ENCODE measurements at places on chromosomes 2 and 18.

DNA sequence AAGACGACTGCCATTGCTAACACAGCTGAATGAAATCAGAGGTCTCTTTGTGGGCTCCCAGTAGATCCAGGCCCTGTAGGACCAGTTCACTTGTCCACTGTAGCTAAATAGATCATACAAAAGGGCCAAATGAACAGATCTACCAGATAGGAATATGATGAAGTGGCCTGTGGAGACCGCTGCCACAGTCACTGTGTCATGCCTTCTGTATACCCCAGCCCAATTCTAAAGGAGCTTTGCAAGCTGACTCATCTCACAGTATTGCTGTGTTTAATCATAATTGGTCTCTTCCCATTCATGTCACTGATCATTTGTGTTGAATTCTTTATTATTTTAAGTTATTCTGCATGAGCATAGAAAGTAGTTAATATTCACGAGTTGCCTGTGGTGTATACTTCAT is 125.8 kb downstream of the MTCL1 start:
- DNase-seq: no peak

DNA sequence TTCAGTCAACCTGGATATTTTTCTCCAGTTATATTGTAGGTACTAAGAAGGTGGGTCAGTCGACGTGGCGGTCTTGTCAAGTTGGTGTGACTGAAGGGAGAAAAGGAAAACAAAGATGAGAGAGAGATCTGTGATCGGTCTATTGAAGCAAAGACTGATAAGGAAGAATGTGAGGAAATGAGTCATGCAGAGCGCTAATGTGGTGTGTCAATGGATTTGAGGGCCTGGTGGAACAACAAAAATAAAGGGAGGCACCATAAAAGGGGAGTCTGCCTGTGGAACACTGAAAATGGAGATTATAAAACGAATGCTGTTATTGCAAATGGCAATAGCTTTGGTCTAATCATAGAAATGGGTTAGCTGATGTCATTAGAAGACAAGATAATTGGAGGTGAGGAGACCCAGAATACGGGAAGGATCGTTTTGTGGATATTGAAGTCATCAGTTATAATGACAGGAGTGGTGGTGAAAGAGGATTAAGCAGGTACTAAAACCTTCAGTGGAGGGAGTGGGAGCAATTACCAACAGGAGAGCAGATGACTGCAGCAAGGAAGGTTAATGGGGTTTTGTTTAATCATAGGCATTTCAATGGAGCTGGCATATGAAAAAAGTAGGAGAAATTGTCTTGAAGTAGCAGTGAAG is 599.1 kb upstream of the FSHR start:
- DNase-seq: no peak

DNA sequence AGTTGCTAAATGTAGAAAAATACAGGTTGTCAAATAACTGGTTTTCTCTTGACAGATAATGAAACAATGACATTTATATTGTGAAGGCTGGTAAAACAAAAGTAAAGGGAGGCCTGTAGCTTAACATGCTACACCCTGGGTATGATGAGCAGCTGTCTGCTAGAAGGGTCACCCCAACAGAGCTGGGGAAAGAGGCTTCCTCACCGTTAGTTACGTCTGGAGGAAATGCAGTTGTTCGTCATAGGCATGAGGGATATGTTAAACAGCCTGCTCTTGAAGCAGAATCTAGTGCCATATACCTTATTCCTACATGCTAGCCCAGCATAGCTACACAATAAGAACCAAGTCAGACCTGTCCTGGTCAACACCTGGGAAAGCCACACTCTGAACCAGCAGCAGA is 49.9 kb downstream of the LPIN2 start:
- peak; percentile 46 for DNase-seq

DNA sequence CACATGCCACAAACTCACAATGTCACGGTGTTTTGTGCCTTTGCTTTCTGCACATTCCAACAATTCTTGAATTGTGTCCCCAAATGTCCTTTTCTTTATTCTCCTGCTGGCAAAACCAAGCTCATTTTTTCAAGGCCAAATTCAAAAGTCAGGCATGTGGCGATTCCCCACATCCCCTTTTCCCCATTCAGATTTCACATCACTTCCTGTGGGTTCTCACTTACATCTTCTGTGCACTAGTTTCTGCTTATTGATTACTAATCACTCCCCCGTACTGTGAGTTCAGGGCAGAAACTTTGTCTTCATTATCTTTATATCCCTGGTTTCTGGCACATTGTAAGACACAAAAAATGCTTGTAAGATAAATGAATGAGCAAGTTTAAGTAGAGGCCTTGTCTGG is 69.2 kb downstream of the AP1S3 start:
- no peak for DNase-seq

GRCh38 chr2:236307641-236308040 is 43.4 kb upstream of the ASB18 start:
- DNase-seq: no peak

GRCh38 chr2:186554850-186555671 is 34.8 kb upstream of the ITGAV start:
- DNase-seq: no peak

DNA sequence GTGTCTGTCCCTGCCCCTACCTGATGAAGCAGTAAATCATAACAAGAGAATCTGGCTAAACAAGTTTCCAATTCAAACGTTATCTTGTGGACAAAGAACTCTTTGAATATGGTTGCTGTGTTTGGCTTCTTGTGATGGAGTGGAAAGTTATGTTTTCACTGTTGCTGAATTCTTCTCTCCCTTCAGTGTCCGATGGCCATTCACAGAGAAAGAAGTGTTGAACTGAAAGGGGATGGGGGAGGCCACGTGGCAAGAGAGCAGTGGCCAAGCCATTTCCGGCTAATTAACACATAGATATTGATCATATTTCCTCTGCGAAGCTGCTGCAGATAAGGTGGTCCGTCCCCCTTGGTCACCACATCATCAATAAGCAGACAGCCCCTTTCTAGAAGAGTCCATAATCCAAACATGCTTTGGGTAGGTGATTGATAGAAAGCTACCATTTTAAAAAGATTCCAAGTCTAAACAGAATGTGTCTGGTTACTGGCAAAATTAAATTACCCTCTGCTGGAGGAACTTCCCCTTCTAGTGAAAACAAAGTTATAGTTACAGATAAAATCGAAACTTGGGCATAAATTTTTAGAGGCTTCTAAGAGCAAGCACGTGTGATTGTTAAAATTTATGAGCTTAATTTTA is 36.9 kb upstream of the FZD7 start:
- DNase-seq: no peak

DNA sequence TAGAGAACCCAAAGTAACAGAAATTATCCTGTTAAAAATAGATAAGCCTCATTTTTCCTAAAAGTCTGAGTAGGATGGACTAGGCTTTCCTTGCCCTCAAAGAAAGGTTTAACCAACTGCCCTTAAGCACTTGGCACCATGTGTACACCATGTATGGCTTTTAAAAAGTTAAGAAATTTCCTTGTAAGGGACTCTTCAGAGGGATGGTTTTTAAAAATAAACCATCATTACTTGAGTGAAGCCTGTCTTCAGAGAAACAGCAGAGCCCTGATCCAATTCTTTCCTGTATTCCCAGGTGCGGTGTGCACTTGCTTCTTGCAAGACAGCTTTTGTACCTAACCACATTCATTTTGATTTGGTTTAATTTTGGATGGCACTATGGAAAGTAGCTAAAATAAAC is 1.1 kb upstream of the NEMP2 start:
- no peak for DNase-seq

DNA sequence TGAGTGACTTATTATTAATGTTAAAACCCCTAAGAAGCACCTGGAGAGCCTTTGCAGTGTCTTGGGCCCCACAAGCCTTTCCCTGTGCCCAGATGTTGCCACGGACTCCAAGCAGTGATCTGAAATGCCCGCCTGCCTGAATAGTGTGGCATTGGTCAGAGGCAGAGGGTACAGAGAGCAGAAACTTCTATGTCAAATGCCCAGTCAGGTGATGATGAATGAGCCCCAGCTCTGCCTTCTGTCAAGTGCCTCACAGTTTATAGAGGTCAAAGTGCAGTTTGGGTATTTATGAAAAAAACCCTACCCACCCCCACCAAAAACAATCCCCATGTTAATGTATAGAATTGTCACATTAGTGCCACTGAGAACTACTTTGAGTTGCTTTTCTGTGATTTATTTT is 170.0 kb upstream of the SIX3 start:
- no peak for DNase-seq

GRCh38 chr18:25102662-25103061 is 249.3 kb downstream of the ZNF521 start:
- no peak for DNase-seq

GRCh38 chr2:62217421-62217820 is 21.5 kb downstream of the B3GNT2 start:
- DNase-seq: no peak

DNA sequence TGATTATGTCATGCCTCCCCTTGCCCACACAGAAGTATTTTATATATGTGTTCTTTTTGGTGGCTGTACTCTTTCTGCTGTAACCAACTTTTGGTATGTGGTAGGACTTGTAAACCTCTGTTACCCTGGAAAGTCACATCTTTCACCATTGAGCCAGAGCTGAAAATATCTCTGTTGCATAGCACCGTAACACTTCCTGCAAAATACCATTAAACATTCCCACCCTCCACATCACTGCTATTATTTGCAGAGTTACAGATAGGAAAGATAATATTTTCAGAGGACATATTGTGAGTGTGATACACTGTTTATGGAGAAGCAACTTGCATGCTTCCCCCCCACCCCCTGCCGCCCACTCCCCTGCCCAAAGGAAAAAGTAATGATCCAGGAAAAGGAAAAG is 44.8 kb downstream of the CAB39 start:
- no peak for DNase-seq

DNA sequence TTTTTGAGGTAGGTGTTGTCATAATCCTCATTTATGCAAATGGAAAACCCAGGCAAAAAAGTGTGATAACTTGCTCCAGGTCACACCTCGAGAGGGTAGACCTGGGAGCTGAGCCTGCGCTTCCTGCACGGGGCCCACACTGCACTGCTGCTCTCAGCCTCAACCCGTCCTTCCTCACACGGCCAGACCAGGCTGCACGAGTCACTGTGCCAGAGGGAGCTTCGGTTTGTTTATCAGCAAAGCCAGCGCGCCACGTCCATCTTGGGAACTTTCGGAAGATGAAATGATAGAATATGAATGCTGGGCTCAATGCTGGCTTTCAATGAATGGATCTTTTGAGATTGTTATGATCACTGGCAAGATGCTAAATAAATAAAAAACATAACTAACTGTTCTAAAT is 14.4 kb downstream of the COPS9 start:
- no peak for DNase-seq

DNA sequence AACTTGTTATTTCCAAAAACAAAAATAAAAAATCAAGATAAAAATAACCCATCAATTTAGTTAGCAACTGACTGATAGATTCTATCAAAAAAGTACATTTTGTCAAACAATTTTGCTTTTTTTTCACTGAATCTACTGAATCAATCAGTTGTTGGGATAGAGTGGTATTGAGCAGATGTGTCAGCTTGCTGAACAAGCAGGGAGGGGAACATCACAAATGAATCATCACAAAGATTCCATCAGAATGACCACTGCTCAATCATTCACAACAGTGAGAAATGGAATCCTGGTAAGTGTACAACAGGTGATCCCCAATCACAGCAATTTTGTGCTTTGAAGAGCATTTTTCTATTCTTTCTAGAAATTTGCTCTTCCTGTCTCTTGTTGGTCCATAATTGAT is 12.3 kb upstream of the SLC14A2 start:
- no peak for DNase-seq

DNA sequence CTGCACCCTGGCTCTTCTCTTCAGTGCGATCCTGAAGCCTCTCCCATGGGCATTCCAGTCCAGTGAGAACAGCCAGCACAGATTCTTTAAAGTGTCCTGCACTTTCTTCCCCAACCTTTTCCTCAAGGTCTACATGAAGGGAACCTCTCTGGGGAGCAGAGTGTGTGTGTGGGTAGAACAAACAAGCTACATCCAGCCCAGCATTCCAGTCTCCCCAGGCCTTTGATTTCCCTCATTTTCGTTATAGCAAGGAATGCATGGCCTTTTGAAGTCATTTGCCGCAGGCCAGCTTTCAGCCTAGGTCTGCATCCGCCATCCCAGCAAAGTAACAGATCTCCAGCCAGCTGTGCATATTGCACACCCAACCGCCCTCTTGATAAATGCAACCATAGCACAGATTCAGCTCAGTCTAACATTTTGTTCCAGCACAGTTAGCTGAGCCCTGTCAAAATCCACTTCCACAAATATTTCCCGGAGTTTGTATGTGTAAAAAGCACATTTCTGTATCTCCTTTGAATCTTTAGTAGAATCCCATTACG is 44.6 kb downstream of the CD8B2 start:
- no peak for DNase-seq

- no peak for DNase-seq
Observed at GRCh38 chr2:106343274-106343673, 124.9 kb downstream of the RGPD3 start.

DNA sequence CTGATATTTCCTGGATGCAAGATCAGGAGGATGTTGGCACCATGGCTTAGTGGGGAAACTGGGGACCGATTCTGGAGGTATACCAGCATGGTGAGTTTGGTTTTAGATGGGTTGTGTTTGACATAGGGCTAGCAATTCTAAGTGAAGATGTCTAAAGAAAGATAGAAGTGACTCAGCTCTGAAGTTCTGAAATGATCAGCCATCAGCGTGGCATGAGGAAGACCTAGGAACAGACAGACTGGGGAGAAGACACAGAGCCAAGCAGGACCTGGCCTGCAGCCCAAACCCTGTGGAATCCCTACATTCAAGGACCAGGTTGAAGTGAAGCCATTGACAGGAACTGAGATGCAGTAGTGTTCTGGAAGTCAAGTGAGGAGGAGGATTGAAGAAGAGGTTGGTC is 39.8 kb downstream of the HRH4 start:
- no peak for DNase-seq

- DNase-seq: no peak
Observed at GRCh38 chr2:102358496-102358895, 2.9 kb downstream of the IL18R1 start.

DNA sequence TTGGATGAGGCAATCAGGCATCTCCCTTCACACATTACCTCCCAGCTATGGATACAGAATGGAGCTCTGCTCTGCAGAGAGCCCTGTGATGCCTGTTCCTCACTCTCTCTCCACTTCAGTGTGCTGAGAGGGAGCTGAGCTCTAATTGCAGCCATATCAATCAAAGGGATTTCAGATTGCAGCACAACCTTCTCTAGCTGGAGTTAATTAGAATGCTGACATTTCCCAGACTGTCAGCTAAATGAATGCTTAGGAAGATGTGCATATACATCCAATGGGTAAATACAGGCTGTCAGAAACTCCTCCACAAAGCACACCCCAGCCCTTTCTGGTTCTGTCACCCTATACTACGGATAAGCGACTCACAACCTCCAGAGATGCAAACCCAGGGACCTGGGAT is 402.6 kb downstream of the EIPR1 start:
- no peak for DNase-seq

GRCh38 chr2:127479219-127479825 is 47.0 kb downstream of the IWS1 start:
- DNase-seq: no peak

Data from activated CD8-positive, alpha-beta memory T cell treated with anti-CD3 and anti-CD28 coated beads, Interleukin-2, amount 50 U/mL, for 4 hours (primary cell).